Stimulated activated CD8-positive, alpha-beta memory T cell treated with anti-CD3 and anti-CD28 coated beads, Interleukin-7, amount 100 ng/mL, for 4 hours (primary cell): ENCODE measurements at places on chromosomes 5 and 9.

DNA sequence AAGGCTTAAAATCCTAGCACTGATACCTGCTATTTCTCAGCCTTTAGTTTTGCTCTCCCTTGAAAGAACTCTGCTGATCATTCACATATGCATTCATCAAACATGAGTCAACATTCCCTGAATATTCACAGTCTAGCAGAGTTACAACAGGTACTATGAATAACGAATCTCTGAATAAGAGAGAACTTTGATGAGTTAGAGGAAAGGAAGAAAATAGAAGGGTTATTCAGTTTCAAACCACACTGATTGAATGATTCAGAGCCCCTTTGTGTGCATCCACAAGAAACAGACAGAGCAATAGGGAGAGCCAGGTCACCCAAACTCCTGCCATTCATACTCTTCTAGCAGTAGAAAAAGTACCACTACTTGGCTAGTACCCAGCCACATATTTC lies 36.0 kb downstream of the FOXD1 start:
- DNase-seq = no peak

DNA sequence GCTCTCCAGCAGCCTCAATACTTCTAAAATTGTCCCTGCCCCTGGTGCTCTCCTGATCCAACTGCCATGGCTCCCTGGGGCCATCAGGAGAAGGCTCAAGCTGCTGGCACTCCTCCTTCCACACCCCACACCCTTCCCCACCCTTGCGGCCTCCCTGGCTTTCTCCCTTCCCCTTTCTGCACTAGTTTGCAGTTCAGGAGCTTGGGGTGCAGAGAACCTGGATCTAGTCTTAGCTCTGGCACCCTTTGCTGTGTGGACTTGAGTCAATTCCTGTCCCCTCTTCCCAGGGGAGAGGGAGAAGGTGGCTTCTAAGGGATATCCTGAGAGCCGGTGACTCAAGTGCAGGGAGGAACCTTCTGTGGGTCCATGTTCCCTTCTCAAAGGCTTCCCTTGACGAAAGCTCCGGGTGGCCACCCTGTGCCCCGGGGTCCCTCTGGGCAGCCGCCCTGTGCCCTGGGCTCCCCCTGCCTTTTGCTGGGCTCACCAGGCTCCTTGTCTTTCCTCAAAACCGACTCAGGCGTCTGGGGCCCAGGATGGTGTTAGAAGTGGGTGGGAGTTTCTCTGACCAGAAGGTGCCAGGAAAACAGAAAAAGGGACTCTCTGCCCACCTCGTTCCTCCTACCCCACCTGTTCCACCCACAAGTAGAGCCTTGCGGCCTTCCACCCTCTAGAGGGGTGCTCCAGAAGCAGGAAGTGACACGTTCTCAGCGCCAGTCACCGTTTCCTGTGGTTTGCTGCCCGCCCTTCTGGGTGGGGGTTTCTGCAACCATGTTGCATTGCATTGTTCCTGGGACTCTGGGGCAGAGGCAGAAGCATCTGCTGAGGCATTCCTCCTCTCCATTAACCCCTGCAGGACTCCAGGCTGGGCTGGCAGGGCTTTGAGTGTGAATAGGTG lies 15.0 kb downstream of the GLIPR2 start:
- DNase-seq = peak; percentile 91

- no peak for DNase-seq
Measured at GRCh38 chr5:56466136-56466816, 233.1 kb upstream of the ANKRD55 start.

- no peak for DNase-seq
Measured at GRCh38 chr5:135880801-135881200, 14.8 kb downstream of the IL9 start.

DNA sequence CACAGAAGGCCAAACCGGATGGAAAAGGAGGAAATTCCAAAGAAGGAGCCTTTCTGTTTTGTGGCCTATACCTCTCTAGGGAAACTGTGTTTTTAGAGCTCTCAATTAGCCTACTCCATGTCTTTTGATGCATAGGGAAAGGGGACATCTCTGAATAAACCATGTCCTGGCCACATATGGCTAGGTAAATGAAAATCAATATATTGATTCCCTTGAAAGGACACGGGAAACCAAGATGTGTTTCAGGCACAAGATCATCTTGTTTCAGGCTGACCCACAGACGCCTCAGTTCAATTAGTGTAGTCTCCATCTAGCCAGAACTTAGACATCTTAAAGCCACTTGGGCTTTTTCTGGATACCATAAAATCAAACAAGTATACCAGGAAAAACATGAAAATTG lies 363.1 kb downstream of the ENC1 start:
- DNase-seq = no peak

DNA sequence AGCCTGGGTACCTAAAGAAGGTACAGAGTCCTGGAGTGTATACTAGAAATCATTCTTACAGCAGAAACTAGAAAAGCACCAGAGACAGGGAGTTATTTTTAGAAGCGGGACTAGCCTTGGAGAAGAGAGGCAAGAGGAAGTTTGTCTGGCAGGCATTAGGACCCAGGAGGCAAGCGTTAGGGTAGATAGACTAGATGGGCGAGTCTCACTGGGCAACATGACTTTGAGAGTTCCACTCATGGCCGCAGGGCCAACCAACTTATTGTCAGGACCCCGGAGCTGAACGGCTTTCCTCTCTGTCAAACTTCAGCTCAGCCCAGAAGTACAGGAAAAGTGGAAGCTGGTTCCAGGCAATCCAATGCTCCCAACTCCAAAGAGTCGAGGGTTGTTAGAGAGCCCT lies 34.1 kb upstream of the NPR3 start:
- no peak for DNase-seq
